Stimulated activated CD4-positive, alpha-beta T cell treated with anti-CD3 and anti-CD28 coated beads, Interleukin-1b, Interleukin-23, amount 100 ng/mL, for 4 hours (primary cell): ENCODE measurements at places on chromosomes 2 and 18.
A peak's percentile ranks its signal among the peaks of the same experiment; 100 is the strongest.

GRCh38 chr18:53408271-53408670 lies 816.2 kb downstream of the MBD2 start:
- no peak for DNase-seq

GRCh38 chr2:46098621-46099062 lies 198.6 kb upstream of the EPAS1 start:
- no peak for DNase-seq

GRCh38 chr18:32980896-32981295 lies 208.1 kb upstream of the KLHL14 start:
- no peak for DNase-seq

DNA sequence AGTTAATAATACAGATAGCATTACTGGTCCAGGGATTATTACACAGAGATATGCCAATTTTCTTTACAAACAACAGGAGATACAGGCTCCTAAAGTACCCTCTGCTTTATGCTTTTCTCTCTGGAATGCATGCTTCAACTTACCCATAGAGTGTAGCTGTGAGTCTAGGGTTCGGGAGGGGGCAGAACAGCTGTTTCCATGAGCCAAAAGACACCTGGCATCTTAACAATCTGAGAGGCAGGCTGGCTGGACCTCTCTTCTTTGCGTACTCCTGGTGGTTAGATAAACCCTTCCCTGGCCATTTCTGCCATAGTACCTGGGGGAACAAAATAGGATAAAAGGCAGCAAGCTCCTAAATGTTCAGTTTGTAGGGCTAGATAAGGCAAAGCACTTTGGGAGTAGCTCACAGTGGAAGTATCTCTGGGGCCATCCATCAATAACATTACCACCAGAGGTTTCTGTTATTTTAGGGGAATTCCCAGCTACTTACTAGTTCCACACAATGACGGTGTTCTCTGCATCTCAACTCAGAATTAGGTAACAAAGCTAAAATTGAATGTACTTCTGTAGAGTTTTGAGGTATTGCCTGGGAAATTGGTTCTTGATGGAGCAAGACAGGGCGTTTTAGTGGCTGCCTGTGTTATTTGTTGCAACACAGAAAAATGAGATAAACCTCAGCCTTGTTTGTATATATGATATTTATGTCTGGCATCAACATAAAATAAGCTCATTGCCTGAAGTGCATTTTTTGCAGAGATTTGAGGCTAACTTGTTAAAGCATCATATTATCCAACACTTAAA lies 6.2 kb upstream of the CCDC85A start:
- DNase-seq: no peak

- peak; percentile 6 for DNase-seq
Measured at GRCh38 chr2:147844697-147845410, at the start of gene ACVR2A. Gene ACVR2A (plus strand): TSS chr2:147845029. CDS start chr2:147845153, 124 bp downstream.

DNA sequence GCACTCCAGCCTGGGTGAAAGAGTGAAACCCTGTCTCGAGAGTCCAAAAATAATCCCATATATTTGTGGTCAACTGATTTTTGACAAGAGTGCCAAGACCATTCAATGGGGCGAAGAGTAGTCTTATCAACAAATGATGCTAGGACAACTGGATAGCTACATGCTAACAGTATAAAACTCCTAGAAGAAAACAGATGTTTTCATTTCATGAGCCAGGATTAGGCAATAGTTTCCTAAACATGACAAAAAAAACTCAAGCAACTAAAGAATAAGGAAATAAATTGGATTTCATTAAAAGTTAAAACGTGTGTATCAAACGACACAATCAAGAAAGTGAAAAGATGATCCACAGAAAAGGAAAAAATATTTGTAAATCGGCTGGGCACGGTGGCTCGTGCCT lies 6.3 kb downstream of the LIMS2 start:
- DNase-seq: no peak

DNA sequence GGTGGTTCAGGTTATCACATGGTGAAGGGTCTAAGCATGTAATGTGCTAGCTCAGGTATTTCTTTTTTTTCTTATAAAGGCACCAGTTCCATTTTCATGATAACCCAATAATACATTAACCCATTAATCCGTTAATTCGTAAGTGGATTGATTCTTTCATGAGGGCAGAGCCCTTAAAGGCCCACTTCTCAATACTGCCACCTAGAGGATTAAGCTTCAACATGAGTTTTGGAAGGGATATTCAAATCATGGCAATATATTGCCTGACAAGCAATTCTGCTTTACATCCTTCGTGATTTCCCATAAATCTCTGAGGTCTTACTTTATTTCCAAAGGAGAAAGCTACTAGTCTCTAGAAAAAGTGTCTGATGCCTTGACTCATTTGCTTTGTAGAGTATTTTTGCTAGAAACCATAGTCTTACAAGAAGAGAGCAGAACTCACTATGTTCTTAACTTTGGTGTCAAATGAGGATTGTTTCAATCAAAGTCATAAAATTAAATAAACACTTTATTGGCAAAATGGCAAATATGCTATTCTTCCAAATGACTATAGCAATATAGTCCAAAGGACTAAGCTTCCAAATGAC lies 271.3 kb downstream of the KCNS3 start:
- DNase-seq: no peak

GRCh38 chr18:22098563-22098989 lies 70.8 kb upstream of the GATA6 start:
- no peak for DNase-seq

DNA sequence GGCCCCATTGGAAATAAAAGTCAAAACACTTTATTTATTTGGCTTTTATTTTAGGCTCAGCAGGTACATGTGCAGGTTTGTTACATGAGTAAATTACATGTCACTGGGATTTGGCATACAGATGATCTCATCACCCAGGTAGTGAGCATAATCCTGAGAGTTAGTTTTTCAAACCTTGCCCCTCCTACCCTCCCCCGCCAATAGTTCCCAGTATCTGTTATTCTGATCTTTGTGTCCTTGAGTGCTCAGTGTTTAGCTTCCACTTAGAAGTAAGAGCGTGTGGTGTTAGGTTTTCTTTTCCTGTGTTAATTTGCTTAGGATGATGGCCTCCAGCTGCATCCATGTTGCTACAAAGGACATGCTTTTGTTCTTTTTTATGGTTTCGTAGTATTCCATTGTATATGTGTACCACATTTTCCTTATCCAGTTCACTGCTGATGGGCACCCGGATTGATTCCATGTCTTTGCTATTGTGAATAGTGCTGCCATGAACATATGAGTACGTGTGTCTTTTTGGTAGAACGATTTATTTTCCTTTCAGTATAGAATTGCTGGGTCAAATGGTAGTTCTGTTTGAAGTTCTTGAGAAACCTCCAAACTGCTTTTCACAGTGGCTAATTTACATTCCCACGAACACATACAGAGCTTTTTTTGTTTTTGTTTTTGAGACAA lies 47.9 kb downstream of the ARMC9 start:
- no peak for DNase-seq

DNA sequence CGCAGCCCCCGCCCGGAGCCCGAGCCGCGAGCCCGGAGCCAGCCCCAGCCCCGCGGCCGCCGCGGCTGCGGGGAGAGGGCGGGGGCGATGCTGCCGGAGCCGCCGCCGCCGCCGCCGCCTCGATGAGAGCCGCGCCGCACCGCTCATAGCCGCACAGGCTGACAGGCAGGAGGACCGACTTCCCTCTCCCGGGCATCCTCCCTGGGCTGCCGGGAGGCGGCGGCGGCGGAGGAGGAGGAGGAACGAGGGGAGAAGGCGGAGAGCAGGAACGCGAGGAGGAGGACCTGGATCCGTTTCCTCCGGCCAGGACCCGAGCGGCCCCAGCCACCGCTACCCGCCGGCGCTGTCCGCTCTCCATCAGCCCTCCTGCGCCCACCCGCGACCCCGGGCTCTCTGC lies 370 bp downstream of the KLHL29 start:
- DNase-seq: peak; percentile 11

DNA sequence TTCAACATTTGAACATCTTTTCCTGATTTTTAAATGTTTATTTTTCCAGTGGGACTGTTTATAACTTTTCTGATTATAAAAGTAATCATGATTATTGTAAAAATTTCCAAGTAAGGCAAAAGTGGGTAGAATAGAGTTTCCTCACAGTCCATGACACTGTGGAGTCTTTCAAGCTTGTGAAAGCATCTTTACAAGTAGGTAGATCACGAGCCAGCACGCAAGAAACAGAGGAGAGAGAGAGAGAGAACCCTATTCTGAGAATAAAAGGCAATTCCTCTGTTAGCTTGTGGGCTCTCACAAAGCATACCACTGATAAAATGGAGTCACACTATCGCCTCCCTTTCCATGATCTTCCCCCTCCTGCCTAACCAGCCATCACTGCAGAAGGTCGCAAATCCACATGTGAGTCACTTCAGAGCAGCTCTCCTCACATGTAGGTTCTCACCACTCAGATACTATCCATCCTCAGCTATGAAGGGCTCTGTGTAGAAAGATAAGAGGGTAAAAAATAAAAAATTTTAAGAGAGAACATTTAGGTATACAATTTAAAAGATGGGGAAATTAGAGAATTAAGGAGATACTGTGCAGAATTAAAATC lies 40.3 kb downstream of the AAK1 start:
- no peak for DNase-seq

- no peak for DNase-seq
Measured at GRCh38 chr2:158359846-158360245, 96.7 kb downstream of the CCDC148 start.

DNA sequence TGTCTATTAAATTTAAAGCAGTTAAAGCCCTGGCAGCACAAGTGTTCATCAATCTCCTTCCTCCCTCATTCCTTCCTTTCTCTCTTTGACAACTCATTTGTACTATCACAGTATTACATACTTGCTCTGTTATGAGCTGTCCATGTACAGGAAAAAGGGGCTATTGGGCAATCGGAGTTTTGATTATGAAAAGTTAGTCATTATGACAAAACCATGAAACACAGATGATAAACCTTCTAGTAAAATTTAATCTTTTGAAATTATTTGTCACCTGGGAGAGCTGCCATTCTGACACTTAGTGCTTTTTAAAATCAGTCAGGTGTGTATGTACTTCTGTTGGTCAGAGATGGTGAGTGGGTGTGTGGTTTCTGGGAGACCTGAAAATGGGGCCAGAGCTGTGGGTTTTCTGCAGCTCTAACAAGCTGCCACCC lies 39.4 kb downstream of the MAP4K4 start:
- no peak for DNase-seq

- no peak for DNase-seq
Measured at GRCh38 chr18:40751186-40751585, 1203.8 kb upstream of the PIK3C3 start.

DNA sequence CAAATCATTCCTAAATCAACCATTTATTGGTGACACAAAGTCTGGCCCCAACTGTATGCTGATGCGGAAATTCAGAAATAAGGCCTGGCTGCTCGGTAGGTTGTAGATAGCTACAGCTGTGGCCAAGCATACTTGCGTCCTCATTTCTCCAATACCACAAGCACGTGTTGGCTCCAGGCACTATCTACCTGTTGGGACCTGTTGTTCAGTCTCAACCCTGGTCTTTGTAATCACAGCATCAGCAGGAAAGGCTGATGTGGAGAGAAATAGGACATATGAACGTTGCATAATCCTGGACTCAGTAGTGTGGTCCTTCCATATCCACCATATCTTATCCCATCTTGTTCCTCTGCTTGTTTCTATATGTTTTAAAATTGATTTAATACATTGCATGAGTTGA lies 212.6 kb downstream of the PMAIP1 start:
- no peak for DNase-seq

- DNase-seq: no peak
Measured at GRCh38 chr2:74617122-74617521, 31.0 kb downstream of the M1AP start.

DNA sequence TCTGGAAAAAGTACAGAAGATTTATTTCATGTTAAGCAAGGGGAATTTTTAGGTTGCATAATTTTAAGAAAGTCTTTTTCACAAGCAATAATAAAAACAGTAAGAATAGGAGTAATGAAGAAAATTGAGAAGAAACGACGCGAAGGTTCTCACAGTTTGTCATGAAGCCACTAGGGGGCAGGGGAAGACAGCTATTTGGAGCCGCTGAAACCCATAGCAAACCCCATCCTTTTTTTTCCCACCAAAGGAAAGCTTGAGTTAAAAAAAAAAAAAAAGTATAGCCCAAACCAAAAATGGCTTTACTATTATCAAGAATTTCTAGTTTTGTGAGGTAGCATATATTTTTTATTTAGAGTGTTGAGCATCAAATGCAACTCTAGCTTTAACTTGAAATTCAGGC lies 300.9 kb downstream of the PHLPP1 start:
- DNase-seq: peak; percentile 37

DNA sequence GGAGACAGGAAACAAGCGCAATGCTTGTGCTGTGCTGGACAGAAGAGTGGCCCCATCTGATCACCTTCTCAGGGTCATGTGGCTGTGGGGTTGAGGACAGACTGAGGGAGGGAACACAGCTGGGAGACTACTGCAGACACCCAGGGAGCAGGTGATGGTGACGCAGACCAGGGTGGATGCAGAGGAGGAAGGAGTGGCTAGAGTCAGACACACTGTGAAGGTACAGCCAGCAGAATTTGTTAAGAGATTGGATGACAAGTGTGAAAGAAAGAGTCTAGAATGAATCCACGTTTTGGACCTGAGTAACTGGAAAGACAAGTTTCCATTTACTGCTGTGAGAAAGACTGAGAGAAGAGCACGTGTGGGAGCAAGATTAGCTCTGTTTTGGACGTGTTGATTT lies 15.9 kb upstream of the POMC start:
- DNase-seq: no peak

- DNase-seq: no peak
Measured at GRCh38 chr2:213148572-213149261, 2.7 kb downstream of the IKZF2 start.

DNA sequence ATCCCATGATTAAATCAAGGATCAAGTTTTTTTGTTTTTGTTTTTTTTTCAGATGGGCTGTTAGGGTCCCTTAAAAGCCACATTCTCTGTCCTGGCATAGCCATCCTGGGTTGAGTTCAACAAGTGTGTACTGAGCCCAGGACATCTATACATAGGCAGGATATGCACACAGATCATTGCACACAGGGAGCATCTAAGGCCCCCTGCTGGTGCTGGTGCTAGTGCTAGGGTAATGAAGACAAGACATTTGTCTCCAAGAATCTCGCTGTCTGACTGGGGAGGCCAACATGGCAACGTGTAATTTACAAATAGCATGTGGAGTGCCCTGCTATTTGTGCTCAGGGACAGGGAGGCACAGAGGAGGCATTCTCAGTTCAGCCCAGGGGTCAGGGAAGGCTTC lies 124.5 kb downstream of the VAPA start:
- no peak for DNase-seq

DNA sequence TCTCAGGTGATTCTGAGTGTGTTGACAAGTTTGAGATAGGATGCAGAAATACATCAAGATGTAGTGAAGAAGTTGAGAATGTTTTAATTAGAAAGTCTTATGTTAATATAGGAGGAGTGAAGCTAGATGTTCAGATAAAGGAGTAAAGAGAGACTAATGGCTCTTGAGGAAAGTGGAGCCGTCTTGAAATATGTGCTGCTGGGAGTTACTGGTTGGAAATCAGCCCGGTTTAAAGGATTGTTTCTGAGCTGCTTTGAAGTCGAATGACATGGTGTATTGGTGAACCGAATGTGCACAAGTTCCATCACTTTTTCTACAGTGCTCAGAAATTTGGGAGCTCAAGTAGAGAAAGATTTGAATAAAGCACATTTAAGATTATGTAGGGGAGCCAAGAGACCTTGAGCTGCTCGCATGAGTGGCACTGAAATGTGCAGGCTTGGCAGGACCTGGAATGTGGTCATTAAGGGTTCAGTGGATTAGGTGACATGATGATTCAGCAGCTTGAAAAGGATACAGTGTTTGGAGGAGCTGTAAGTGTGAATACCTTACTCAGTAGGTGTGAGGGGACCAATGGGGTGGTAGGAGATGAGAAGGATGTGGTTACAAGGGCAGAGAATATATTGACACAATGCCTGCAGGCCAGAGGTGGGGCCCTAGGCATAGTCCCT lies 68.6 kb downstream of the CAB39 start:
- DNase-seq: no peak
